ENCODE measurements at places on chromosomes 12 and 14.

GRCh38 chr12:112801055-112801454, 9.5 kb downstream of the RPH3A start:
- DNase-seq, result no peak

DNA sequence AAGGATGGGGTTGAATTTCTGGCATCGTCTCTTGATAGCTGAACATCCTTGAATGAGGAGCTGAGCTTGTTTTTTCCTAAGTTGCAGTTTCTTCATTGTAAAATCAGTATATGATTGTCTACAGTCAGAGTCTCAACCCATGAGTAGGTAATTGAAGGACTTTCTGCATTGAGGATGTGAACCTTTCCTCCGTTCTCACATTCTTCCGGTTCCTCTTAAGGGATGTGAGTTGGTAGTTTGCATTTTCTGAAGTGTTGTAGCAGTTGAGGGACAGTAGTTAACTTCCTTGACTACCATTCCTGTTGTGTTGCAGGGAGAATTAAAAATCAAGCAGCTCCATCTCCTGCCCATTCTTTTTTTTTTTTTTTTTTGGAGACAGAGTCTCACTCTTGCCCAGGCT, 19.1 kb downstream of the TPCN1 start:
- no peak for DNase-seq

DNA sequence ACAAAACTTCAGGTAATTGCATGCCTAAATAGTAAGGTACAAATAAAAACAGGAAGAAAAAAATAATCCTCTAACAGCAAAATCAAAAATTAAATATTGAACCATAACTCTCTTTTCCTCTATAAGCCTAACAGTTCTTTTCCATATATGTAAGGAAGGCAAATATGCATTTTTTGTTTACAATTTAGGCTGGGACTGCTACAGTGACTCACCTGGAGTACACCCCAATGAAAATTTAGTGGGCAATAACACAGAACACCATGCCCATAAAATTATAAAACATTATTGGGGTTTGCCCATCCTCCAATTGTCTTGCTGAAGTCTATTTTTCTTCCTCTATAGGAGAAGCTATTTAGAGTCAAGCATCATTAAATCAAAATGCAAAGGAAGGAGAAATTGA, 277.0 kb downstream of the PAWR start:
- no peak for DNase-seq

DNA sequence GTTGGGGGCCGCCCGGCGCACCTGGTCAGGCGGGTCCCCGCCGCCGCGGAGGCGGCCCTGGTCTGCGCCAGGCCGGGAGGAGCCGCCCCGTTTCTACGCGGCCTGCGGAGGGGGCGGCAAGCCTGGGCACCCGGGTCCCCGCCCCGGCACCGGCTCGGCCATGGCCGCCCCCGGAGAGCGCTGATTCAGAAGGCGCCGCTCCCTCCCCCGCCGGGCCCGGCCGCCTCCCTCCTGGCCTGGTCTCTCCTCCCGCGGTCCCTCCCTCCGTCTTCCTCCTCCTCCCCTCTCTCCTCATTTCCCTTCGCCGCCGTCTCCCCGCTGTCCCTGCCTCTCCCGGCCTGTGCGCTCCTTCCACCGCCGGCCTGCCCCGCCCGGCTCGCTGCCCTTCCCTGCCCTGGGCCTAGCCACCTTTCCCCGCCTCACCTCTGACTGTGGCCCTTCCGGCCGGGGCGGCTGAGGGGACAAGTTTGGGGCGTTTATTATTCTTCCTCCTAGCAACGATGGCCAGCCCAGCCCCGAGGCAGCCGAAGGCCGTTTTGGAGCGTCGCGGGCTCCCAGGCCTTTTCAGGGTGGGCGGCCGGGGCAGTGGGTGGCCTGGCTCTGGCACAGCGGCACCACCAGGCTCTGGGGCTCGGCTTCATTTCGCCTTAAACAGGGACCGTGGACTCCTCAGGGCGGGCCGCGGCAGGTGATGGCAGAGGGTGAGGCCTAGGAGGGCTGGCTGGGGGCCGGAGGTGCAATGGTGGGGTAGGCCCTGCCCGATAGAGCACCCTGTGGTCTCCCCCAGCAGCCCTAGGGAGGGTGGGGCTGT, 768 bp downstream of the CEP170B start:
- no peak for DNase-seq

DNA sequence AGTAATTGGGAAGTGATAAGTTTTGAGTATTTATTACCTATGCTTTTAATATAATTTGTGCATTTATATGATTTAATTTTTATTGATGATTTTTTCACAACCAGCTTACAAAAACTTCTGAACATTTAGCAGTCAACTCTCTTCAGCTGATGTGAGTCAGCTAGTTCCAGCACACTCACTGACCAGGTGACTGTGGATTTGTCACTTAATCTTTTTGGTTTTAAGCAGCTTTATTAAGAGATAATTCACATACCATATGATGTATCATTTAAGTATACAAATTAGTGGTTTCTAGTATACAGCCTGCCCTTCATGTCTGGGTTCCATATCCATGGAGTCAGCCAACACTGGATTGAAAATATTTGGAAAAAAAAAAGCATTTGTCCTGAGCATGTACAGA, 103.5 kb downstream of the SYNE2 start:
- DNase-seq, result no peak

GRCh38 chr12:63305901-63306875, 155.2 kb upstream of the AVPR1A start:
- no peak for DNase-seq

DNA sequence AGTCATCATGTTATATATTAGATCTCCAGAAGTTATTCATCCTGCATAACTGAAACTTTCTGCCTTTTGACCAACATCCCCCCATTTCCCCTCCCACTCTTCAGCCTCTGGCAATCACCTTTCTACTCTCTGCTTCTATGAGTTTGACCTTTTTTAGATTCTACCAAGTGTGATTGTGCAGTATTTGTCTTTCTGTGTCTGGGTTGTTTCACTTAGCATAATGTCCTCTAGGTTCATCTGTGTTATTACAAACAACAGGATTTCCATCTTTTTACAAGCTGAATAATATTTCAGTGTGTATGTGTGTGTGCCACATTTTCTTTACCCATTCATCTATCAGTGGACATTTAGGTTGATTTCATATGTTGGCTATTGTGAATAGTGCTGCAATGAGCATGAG, 11.2 kb upstream of the WSCD2 start:
- DNase-seq, result no peak

DNA sequence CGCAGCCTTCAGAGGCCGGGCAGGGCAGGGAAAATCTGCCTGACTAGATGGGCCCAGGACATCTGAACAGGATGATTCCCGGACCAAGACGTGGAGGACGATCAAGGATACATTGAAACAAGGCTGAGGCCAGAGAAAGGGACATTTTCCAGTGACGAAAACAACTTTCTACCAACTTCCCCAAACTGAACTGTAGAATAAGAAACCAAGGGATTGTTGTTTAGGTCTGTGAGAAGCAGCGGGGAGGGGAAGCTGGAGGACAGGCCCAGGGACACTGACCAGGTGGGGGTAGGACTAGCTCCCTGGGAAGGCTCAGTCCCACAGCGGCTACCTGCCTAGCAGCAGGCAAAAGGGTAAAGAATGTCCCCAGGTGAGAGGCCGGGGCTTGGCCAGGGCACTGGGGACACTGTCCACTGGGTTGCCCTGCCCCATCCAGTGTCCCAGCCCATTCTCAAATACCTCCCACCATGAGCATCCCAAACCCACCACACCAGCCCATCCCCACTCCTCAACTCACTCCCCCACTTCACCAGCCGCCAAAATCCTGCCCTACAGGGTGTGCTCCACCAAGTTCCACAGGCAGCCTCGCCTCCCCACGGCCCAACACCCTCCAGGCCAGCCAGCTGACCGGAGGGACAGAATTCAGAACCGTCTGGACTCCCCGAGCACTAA, 995 bp downstream of the TNFRSF1A start:
- DNase-seq, result no peak

DNA sequence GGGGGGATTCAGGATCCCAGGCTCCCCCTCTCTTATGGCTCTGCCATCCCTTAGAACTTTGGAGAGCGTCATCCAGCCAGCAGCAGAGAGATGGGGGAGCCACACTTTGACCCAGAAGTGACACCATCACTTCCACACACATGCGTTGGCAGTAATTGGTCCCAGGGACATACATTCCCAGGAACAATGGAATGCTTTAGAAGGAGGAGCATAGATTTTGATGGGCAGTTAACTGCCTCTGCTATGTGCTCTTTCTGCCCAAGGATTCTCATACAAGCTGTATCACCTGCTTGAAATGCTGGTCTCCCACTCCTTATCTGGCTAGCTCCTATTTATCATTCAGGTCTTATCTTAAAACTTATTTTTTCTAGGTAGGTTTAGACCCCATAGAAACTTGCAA, 109.0 kb upstream of the RPH3A start:
- no peak for DNase-seq

DNA sequence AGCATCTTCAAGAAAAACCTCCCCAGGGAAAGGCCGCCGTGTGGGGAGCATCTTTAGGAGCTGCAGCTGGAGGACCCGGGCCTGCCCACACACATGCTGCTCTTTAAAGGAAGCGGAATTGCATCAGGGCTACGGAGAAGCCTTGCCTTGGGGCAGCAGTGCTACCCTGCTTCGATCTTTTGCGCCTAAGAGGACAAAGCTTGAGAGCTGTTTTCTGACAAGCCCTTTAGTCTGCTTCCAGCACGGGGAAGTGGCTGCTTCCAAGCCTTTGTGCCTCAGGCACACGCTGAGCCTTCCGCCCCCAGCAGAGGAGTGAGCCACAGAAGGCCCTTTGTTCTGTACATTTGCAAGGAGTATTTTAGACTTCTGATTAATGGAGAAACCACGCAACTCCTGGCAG, 31.5 kb downstream of the COA8 start:
- no peak for DNase-seq

DNA sequence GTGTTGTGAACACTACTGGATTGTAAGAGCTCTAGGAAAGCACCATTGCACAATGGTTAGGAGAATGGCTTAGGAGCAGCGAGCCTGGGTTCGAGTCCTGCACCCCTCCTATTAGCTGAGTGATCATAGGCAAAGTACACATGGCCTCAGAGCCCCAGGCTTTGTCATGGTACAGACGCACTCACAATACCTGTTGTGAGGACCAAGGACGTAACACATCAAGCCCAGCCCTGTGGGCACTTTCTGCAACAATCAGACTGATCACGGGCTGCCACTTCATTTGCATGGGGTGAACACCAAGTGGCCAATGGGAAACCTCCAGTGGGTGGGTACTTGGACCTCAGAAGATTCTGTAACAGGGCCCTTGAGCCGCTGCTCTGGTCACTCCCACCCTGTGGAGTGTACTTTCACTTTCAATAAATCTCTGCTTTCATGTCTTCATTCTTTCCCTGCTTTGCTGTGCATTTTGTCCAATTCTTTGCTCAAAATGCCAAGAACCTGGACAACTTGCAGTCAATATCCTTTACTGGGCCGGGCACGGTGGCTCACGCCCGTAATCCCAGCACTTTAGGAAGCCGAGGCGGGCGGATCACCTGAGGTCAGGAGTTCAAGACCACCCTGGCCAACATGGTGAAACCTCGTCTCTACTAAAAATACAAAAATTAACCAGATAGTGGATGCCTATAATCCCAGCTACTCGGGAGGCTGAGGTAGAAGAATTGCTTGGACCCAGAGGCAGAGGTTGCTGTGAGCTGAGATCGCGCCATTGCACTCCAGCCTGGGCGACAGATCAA, 28.2 kb downstream of the GLRX5 start:
- DNase-seq, result no peak

- DNase-seq, result no peak
Measured at GRCh38 chr14:88030892-88031291, 26.0 kb downstream of the GPR65 start.

DNA sequence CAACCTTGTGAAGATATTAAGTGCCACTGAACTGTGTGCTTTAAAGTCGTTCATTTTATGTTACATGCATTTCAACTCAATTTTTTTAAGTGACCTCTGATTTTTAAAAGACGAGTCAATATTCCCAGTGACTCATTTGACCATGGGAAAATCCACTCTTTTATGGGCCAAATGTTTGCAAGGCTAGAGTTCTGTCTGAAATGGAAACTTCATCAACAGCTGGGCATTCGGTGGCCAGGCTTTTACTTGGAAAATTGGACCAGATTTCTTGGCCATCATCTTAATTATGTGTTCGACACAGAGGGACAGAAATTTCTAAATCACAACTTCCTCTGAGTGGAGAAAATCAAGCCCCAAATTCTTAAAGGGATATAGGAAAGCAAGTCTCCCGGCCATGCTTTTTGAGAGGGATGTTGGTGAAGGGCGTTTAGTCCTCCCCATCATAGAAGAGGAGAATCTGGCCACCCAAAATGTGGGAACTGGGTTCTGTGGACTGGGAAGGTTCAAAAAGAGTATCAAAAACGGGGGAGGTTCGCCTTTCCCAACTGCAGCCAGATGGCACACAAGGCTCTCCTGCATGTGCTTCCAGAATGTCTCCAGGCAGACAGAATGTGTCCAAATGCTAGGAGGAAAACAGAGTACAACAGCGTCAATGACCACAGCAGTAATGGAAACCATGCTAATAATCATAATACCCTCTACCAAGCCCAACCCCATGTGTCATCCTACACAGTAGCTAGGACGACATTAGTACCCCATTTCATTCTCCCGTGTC, 40.9 kb upstream of the FZD10 start:
- no peak for DNase-seq

DNA sequence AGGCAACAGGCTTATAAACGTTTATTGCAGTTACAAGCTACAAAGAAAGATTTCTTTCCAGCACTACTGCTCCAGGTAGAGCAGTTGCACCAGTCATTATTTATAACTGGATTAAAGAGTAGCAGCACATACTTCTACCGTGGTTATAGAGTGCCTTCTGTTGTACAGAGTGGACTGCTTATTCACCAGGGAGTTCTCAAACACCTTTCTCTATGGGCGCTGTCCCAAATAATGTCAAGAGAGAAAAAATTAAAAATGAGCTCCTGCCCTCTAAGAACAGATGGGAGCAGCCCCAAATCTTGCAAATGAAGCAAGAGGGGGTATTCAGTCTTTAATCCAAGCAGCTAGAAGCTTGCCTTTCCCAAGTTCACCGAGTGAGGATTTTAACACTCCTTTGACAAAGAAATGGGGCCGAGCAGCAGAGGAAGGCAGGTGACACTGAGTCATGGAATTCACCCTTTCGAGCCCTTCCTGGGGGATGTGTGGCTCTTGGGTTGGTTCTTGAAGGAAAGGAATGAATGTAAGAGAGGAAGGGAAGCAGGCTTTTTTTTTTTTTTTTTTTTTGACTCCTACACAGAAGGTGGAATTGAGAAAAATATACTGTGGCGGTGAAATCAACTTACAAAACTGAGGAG, 181.2 kb downstream of the PRKCH start:
- no peak for DNase-seq

GRCh38 chr12:66779466-66779865, 100.6 kb upstream of the GRIP1 start:
- DNase-seq, result no peak

Measured in NCI-H1436 treated with DMSO at 0.1 percent for 48 hours (cell line).